ENCODE measurements at places on chromosomes 2 and 18. TPM values are rescaled to one million over a fixed set of nuclear protein-coding genes. Genes with fewer than 3 reads are reported as not detected.

MYL1 gene
- total RNA-seq: not detected

POTEC gene
- not detected for total RNA-seq

ANKAR gene
- 27.2 TPM for total RNA-seq

DNA sequence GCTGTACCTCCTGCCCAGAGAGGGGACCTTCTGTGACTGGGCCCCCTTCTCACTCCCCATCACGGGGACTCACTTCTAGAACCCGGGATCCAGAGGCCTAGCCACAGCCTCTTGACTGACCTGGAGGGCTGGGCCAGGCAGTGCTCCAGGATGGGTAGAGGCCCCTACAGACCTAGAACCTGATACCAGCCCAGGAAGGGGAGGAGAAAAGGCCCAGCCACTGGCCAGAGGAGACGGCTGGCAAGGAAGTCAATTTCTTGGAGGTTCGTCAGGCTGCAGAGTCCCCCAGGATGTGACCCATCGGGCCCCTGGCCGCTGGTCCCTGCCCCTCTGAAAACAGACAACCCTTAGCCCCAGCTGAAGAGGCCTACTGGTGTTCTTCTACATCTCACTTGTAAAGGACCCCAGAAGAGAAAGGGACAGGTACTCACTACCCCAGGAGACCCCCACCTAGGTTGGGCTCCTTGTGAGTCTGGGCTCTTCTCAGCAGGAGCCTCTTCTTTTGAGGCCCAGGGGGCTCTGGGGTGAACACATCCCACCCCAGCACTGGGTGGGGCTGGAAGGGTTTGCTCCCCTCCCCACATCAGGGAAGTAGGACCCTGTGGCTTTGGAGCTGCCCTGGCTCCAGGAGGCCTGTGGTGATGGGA, 86.0 kb downstream of the STPG4 start:
- no peaks in the 10 kb centered on the region for H3K27me3 ChIP-seq
- H3K4me3 ChIP-seq: no peak overlapping the region
- H3K36me3 ChIP-seq: no peaks in the 10 kb centered on the region
- H3K4me1 ChIP-seq: peaks cover 2% of the 10 kb centered on the region

- no peaks in the 10 kb centered on the region for H3K36me3 ChIP-seq
- H3K27me3 ChIP-seq: no peaks in the 10 kb centered on the region
- no peak overlapping the region for H3K4me3 ChIP-seq
Observed at GRCh38 chr2:216653093-216653799, 20.0 kb downstream of the IGFBP2 start.

GRCh38 chr18:69528435-69528834, 127.7 kb downstream of the DOK6 start:
- no peaks in the 10 kb centered on the region for H3K27me3 ChIP-seq
- H3K4me1 ChIP-seq: no peaks in the 10 kb centered on the region
- no peak overlapping the region for H3K4me3 ChIP-seq
- H3K36me3 ChIP-seq: no peaks in the 10 kb centered on the region

- no peak for DNase-seq
- no peak overlapping the region for H3K4me3 ChIP-seq
- no peaks in the 10 kb centered on the region for H3K36me3 ChIP-seq
- H3K4me1 ChIP-seq: no peaks in the 10 kb centered on the region
- H3K27me3 ChIP-seq: no peaks in the 10 kb centered on the region
- no peak overlapping the region for H3K27ac ChIP-seq
Observed at GRCh38 chr18:73954268-73954667, 193.4 kb downstream of the FBXO15 start.

- no peak overlapping the region for H3K4me3 ChIP-seq
- H3K27ac ChIP-seq: no peak overlapping the region
- DNase-seq: no peak
- H3K27me3 ChIP-seq: no peaks in the 10 kb centered on the region
Observed at GRCh38 chr2:174036825-174037224, 71.7 kb upstream of the SP3 start.

DNA sequence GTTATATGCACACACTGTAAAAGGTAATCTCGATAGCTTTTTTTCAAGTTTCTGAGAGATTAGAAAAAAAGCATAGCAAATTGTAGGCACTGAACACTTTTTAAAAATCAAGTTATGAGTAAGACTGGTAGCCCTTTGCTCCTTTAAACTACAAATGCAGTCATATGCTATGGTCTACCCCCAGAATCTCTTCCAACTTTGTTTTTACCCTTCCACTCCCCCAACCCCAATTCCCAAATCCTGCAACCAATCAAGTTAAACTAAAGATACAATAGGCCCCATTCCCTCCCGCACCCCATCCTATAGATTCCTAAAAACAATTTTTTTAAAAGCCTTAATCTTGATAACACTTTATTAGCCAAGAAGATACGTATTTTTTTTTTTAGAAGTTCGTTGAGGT, 752 bp upstream of the BAZ2B start:
- H3K4me1 ChIP-seq: peaks cover 2% of the 10 kb centered on the region
- H3K4me3 ChIP-seq: peak overlapping the region; percentile 55
- DNase-seq: no peak
- no peaks in the 10 kb centered on the region for H3K36me3 ChIP-seq

DNA sequence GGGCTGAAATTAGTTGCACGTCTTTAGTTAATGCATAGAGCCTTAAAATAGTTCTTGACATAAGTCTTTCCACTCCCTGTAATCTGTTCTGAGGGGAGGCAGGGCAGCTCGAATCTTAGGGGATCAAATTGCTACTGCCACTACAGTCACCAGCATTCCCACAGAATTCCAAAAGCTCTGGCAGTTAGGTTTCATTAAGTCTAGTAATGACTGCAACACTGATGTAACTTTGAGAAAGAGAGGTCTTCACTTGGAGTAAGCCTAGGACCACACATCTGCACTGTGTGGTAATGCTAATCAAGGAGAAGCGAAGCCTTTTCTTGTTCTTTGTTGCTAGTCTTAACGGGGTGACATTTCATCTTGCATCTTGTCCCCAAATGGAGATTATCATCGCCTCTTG, 19.3 kb upstream of the NCK2 start:
- no peaks in the 10 kb centered on the region for H3K27me3 ChIP-seq
- H3K27ac ChIP-seq: no peak overlapping the region
- H3K4me3 ChIP-seq: no peak overlapping the region
- no peaks in the 10 kb centered on the region for H3K4me1 ChIP-seq

DNA sequence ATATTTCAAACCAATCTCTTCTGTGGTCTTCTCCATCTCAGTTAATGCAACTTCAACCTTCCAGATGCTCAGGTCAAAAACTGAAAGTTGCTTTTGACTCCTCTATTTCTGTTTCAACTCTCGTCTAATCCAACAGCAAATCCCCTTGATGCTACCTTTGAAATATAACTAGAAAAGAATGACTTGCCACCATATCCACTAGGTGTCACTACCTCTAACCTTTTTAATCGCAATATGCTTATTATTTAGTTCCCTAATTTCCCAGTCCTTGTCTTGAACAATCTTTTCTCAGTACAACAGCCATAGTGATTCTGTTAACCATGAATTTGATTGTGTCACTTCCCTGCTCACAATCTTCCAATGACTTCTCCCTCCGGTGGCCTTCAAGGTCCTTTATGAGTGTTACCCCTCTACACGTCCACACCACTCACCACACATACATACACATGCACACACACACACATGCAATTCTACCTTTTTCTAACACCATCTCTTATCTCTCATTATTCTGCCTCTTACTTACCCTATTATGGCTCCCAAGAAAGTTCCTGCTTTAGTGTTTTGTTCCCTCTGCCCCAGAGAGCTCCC, 245.5 kb upstream of the KCNJ3 start:
- H3K27ac ChIP-seq: no peak overlapping the region
- H3K4me3 ChIP-seq: no peak overlapping the region
- DNase-seq: no peak
- no peaks in the 10 kb centered on the region for H3K36me3 ChIP-seq
- H3K27me3 ChIP-seq: no peaks in the 10 kb centered on the region
- no peaks in the 10 kb centered on the region for H3K4me1 ChIP-seq

GRCh38 chr2:178891265-178891958, 84.2 kb upstream of the TTN start:
- no peaks in the 10 kb centered on the region for H3K36me3 ChIP-seq
- H3K27ac ChIP-seq: no peak overlapping the region
- peaks cover 6% of the 10 kb centered on the region for H3K4me1 ChIP-seq
- no peak overlapping the region for H3K4me3 ChIP-seq
- no peaks in the 10 kb centered on the region for H3K27me3 ChIP-seq
- DNase-seq: peak; percentile 51

DNA sequence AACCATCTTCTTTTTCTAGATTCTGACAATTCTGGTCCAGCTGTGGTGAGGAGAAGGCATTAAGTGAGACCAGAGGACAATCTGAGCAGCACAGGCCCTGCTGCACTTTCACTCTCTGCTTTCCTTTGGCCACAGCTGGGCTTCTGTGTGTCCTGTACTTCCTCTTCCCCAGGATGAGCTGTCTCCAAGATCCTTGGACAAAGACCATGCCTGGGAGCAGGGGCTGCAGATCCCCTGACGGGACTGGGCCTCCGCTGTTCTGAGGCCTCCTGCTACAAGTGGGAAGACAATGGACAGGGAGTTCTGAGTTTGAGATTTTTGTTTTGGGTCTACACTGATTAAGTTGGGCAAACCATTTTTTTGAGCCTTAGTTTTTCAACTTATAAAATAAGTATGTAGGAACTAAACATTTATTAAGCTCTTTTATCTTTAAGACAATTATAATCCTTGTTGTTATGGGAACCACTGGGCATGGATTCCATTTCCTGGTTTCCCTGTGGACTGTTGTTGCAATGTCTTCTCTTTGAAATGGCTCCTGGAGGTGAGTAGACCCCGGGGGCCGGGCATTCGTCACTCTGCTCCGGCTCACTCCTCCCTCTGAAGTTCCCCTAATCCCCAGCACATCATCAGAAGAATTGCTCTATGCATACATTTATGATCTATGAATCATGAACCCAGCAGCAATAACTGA, 266.6 kb downstream of the ACTR3 start:
- H3K4me3 ChIP-seq: no peak overlapping the region
- DNase-seq: no peak
- no peak overlapping the region for H3K27ac ChIP-seq

DNA sequence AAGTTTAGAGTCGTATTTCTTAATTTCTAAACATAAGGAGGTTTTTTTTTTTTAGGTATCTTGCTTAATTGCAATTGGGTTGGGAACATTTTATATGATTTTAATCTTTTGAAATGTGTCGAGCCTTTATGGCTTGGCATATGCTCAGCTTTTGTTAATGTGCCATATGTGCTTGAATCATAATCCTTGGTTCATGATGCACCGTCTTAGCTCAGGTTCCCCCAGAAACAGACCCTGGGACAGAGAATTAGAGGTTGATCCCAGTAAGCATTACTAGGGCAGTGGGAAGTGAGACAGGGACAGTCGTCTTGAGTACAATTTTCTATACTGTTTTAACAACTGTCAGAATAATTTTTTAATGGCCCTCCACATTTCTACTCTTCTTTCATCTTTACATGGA, 9.3 kb downstream of the CHCHD5 start:
- H3K4me1 ChIP-seq: no peaks in the 10 kb centered on the region
- no peaks in the 10 kb centered on the region for H3K36me3 ChIP-seq
- no peak overlapping the region for H3K27ac ChIP-seq
- DNase-seq: no peak
- H3K4me3 ChIP-seq: no peak overlapping the region

DNA sequence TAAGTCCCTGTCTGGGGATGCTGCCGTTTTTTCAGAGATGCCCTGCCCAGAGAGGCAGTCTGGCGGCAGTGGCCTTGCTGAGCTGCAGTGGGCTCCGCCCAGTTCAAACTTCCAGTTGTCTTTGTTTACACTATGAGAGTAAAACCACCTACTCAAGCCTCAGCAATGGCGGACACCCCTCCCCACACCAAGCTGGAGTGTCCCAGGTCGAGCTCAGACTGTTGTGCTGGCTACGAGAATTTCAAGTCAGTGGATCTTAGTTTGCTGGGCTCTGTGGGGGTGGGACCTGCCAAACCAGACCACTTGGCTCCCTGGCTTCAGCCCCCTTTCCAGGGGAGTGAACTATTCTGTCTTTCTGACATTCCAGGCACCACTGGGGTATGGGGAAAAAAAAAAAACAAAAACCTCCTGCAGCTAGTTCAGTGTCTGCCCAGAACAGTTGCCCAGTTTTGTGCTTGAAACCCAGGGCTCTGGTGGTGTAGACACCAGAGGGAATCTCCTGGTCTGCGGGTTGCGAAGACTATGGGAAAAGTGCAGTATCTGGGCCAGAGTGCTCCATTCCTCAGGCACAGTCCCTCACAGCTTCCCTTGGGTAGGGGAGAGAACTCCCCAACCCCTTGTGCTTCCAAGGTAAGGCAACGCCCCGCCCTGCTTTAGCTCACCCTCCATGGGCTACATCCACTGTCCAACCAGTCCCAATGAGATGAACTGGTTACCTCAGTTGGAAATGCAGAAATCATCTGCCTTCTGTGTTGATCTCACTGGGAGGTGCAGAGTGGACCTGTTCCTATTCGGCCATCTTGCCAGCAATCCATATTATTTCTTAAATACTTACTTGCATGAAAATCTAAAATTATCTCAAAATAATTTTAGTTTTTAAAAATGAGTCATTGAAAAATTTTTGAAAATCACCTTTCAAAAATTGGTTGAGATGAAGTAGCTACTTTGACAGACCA, 338.0 kb downstream of the OSR1 start:
- no peak for DNase-seq
- H3K4me3 ChIP-seq: no peak overlapping the region
- no peaks in the 10 kb centered on the region for H3K4me1 ChIP-seq

DNA sequence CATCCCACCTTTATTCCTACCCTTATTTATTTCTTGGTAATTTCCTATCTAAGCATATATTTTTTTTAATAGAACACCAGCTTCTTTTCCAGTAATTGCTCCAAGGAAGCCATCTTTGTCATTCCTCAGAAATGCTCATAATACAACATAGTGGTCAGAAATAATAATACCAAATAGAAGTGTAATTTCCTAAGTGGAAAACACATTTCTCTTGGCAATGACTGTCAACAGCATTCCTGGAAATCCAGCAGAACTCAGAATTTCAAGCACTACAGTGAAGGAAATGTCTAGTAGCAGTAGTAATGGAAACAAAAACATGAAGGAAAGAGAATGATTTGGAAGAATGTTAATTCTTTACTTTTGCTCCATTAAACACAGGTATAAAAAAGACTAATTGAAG, 56.6 kb downstream of the GDF7 start:
- H3K27ac ChIP-seq: no peak overlapping the region
- peaks cover 13% of the 10 kb centered on the region for H3K4me1 ChIP-seq
- DNase-seq: no peak
- H3K4me3 ChIP-seq: no peak overlapping the region
- no peaks in the 10 kb centered on the region for H3K27me3 ChIP-seq

- H3K36me3 ChIP-seq: no peaks in the 10 kb centered on the region
- DNase-seq: no peak
- H3K4me1 ChIP-seq: no peaks in the 10 kb centered on the region
- no peaks in the 10 kb centered on the region for H3K27me3 ChIP-seq
- H3K4me3 ChIP-seq: no peak overlapping the region
Observed at GRCh38 chr2:8612734-8613179, 69.1 kb upstream of the ID2 start.
